Fibroblast of skin of left quadriceps (primary cell): ENCODE measurements at places on chromosomes 6 and 20.

DNA sequence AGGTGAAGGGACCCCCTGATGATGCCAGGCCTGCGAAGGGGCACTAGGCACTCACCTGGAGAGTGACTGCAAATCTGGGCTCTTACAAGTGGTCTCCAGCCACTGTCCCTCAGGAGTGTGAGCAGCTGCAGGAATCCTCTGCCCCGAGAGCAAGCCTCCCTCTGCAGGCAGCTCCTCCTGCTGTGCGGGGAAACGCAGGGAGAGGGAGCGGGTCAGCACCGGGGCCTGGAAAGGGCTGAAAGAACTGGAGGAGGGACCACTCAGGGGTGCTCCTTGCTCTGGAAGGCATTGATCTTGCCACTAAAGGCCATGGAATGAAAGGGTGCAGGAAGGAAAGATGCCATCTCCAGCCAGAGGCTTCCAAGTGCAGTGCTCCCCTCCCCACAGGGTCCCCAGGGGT is 168.0 kb downstream of the CDH4 start:
- DNase-seq = no peak

GRCh38 chr20:55160037-55160436 is 684.6 kb downstream of the DOK5 start:
- DNase-seq = peak; percentile 24

DNA sequence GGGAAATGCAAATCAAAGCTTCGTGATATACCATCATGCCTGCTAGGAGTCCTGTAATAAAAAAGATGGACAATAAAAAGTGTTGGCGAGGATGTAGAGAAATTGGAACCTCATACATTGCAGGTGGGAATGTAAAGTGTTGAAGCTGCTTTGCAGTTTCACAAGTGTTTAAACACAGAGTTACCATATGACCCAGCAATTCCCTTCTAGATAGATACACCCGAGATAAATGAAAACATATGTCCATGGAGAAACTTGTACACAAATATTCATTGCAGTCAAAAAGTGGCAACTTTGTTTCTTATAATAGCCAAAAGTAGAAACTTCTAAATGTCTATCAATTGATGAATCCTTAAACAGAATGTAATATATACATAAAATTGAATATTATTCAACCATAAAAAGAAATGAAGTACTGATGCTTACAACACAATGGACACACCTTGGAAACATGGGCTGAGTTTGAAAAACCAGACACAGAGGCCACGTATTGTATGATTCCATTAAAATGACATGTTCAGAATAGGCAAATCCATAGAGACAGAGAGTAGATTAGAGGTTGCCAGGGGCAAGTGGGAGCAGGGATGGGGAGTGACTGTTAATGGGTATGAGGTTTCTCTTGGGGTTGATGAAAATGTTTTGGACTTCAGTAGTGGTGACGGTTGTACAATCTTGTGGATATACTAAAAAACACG is 20.8 kb upstream of the ERVFRD-1 start:
- no peak for DNase-seq

DNA sequence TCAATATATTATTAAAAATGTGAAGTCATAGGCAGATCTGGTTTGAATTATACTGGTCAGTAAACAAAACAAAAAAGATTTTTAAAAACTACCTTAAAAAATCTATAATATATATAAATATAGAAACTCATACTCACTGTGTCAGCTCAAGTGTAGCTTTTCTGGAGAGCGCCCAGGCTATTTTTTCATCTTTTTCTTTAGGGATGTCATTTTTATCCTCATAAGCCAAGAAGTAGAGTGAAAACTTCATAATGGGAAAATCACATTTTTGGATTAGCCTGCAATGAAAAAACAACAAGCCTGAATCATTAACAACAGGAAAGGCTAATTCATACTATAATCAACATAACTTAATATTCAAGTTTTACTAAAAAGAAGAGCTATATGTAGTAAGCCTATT is 18.7 kb downstream of the GLO1 start:
- DNase-seq = no peak

DNA sequence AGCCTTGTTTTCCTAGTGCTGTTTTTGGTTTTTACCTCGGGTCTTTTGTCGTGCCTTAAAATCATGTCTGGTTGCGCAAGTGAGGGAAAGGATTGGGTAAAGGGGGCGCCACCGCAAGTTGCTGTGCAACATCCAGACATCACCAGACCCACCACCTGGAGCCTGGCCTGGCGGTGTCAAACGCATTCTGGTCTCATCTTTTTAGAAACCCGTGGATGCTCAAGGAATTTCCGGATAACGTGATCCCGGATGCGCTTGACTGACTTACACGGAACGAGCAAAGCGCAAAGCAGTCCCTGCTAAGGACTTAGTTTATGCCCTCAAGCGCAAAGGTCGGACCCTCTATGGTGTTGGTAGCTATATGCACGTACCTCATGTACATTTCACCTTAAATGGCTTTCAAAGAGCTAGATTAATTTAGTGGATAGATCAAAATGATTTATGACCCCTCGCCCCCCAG is 105.2 kb downstream of the OR2B2 start:
- no peak for DNase-seq

DNA sequence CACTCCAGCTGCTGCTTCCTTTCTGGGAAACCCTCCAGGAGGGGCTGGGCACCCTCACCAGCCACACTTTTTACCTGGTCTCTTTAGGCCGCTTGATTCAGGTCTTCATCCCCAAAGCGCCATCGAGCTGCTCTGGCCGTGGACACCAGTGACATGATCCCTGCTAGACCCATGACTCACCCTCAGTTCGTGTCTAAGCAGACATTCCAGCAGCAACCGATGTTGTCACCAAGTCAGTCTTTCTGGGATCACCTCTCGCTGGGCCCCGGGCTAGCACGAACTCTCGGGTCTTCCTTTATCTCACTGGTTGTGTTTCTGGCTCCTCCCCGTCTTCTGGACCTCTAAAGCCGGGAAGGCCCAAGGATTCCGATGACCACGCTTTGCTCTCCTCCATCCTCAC is 43.0 kb upstream of the GPR31 start:
- DNase-seq = no peak

- no peak for DNase-seq
Observed at GRCh38 chr6:674956-675355, 18.0 kb downstream of the EXOC2 start.

GRCh38 chr6:137878029-137878428 is 11.0 kb downstream of the TNFAIP3 start:
- no peak for DNase-seq
